Osteoblast (primary cell): ENCODE measurements at places on chromosomes 2 and 18. TPM values are rescaled to one million over a fixed set of nuclear protein-coding genes. Genes with fewer than 3 reads are reported as not detected.

DNA sequence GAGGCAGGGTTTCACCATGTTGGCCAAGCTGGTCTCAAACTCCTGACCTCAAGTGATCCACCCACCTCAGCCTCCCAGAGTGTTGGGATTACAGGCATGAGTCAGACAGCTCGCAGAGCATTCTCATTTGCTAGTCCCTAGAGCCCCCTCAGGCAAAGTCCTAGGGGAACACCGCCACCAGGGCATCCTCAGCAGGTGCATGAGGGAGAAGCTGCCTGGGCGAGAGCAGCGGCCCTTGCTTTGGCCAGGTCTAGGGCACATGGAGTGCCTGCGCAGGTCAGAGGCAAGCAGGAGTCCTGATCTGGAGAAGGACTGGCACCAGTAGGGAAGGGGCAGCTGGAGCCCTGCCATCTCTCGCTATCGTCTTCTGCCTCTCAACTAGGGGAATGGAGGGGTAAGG is 32.4 kb downstream of the NGEF start:
- no peak for DNase-seq

Gene SPIRE1
- total RNA-seq, result 61.6 and 64.4 TPM in 2 replicates

Gene CSRNP3
- 1.4 and 2.7 TPM in 2 replicates for total RNA-seq

DNA sequence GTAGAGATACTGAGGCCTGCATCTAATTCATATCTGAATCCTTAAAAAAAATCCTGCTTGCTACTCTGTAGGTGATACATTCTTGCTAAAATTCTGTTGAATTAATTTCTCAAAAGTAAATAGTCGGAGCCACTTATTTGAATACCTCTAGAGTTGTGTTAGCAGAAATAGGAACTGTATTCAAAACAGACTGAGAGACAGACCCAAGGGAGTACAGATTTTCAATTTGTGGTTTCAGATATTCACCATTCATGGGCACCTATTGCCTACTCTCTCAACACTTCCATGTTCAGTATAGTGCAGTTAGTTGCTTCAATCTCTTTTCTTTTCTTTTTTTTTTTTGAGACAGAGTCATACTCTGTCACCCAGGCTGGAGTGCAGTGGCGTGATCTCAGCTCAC is 46.6 kb upstream of the CTLA4 start:
- DNase-seq, result no peak

Gene TTC21B
- 25.7 and 29.8 TPM in 2 replicates for total RNA-seq

DNA sequence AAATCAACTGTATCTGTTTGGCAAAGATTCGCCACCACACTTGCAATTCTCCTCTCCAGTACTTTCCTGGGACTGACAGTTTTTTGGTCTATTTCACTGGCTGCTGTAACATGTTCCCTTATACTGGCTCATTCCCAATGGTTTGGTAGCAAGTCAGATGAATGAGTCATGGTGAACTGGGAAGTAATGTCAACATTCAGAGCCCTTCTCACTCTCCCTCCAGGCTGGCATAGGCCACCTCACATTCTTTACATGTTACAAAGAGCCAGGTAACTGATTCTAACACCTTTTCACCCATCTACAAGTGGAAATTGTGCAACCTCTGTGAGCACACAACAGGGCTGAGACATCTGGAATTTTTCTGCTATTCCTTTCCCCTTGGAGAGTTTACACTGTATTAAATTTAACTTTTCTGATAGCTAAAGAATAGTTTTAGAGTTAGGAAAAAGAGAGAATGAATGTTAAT is 111.3 kb upstream of the TLK1 start:
- DNase-seq, result peak; percentile 83

GRCh38 chr2:44549099-44549471 is 187.3 kb downstream of the CAMKMT start:
- peak; percentile 19 for DNase-seq

GRCh38 chr2:127592761-127593227 is 53.2 kb upstream of the GPR17 start:
- peak; percentile 47 for DNase-seq

Gene ALK
- under 0.01 and 0.29 TPM in 2 replicates for total RNA-seq

DNA sequence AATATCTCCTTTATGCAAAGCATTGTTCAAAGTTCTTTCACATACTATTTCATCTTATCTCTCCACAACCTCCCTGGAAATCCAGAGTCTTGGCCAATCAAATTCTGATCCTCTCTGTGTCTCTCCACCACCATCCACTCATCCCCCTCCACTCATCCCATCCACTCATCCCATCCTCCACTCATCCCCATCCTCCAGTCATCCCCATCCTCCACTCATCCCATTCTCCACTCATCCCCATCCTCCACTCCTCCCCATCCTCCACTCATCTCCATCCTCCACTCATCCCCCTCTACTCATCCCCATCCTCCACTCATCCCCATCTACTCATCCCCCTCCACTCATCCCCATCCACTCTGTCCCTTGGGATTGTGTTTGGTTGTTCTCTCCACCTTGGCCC is 101.1 kb downstream of the BCL2 start:
- DNase-seq, result no peak

Gene KIAA2012
- total RNA-seq, result under 0.01 TPM in 1 of 2 replicates, not detected in the other

Gene EPB41L3
- total RNA-seq, result 0.72 and 0.88 TPM in 2 replicates

DNA sequence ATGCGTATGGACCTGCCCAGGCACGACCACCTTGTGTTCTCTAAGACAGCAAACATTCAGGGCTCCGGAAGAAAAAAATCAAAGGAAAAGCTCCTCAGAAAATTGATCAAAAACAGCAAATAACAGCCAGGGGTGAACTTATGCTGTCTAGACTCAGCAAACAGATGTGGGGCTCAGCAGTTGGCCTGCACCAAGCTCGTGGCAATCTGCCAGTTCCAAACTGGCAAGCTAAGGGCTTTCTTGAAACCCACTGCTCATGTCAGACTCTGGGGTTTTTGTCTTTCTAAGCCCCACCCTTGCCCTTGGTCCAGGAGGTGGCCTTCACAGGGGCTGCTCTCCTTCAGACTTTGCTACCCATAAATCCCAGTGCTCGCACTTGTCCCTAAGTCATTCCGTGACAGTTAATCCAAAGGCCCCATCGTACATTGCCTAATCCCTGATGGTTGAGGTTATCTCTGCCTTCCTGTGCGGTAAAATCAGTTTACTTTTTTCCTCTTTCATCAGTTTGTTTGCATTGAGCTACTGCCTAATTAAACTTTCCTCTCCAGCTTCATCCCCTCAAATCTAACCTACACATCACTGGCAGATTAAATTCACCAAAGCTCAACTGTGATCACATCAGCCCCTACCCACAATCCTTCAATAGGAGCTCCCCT is 408.0 kb downstream of the LRATD1 start:
- no peak for DNase-seq

DNA sequence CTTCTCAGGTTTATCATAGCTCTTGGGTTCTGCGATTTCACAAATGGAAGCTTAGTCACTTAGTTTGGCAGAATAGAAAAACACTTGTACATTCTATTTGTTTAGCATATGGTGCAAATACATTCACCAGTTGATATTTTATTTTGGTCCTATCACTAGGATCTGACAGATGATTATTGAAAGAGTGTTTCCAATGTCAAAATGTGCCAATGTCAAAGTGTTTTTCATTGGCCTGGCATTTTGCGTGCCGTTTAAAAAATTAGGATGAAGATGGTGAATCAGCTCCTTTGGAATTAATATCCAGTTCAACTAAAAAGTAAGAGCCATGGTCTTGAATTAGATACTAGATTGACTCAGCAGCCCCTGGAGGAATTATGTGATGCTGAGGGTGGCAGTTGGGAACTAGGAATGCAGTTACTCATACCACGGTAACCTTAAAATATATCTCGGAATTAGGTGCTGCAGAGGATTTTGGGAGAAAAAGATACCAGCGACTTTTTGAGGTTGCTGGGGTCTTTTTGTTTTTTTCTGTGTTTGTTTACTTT is 87.0 kb downstream of the SPHKAP start:
- DNase-seq, result peak; percentile 23

- DNase-seq, result no peak
These were observed 32.7 kb upstream of the ABCA12 start for GRCh38 chr2:215171151-215171550.
